Fibroblast of skin of left quadriceps (primary cell): ENCODE measurements at places on chromosomes 16 and 17.

GRCh38 chr16:79605999-79606398 is 5.5 kb upstream of the MAF start:
- DNase-seq, result no peak

DNA sequence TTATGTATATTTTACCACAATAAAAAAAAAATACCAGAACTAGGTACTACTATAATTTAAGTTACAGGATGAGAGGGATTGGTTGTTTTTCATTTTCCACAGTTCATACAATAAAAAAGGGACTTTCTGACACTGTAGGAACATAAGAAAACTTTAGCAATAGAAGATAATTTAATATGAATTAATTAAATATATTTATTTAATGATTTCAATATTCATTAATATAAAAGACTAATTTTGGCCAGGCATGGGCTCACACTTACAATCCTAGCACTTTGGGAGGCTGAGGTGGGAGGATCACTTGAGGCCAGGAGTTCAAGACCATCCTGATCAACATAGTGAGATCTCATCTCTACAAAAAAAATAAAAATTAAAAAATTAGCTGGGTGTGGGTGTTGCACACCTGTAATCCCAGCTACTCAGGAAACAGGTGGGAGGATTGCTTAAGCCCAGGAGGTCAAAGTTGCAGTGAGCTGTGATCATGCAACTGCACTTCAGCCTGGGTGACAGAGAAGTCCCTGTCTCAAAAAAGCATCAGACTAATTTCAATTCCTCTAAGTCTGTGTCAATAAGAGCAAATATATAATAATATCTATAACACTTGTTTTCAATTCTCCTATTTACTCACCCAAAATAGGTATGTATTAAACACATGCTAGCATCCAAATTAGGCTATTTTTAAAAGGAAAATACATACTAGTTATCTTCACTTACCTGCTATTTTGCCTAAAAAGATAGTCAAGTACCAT is 79.6 kb downstream of the BRIP1 start:
- DNase-seq, result no peak

GRCh38 chr17:77854083-77854758 is 104.3 kb upstream of the TNRC6C start:
- no peak for DNase-seq

DNA sequence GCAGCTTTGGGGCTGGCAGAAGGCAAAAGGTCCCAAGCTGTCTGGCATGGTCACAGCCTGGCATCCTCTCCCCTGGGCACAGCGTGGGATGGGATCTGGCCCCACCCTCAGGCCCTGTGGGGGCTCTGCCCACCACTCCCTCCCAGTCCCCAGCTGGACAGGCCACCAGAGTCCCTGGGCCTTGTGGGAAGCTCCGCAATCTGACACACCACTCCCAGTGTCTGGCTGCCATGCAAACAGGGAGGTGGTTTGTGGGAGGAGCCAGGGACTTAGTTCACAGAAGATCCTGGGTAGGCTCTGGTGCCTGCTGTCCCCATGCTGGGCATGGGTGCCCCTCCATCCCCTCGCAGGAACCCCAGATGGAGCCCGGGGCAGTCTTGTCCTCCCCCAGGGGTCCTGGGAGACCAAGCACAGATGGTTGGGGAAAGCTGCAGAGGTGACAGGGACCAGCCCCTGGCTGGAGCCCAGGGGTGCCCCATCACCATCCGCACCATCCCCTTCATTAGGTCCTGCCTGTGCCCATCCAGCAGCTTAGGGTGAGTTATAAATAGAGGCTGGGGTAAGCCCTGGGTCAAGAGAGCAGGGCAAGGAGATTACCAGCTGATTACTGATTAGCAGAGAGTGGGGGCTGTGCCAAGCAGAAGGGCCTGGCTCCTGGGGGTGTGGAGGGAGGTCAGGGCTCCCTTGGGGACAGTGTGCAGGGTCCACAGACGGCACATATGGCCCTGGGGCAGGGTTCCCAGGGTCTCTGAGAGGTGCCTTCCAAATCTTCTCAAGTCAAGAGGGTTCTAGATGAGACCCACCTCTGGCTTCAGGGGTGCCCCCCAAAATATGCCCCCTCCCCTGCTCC is 6.2 kb downstream of the FSCN2 start:
- no peak for DNase-seq

DNA sequence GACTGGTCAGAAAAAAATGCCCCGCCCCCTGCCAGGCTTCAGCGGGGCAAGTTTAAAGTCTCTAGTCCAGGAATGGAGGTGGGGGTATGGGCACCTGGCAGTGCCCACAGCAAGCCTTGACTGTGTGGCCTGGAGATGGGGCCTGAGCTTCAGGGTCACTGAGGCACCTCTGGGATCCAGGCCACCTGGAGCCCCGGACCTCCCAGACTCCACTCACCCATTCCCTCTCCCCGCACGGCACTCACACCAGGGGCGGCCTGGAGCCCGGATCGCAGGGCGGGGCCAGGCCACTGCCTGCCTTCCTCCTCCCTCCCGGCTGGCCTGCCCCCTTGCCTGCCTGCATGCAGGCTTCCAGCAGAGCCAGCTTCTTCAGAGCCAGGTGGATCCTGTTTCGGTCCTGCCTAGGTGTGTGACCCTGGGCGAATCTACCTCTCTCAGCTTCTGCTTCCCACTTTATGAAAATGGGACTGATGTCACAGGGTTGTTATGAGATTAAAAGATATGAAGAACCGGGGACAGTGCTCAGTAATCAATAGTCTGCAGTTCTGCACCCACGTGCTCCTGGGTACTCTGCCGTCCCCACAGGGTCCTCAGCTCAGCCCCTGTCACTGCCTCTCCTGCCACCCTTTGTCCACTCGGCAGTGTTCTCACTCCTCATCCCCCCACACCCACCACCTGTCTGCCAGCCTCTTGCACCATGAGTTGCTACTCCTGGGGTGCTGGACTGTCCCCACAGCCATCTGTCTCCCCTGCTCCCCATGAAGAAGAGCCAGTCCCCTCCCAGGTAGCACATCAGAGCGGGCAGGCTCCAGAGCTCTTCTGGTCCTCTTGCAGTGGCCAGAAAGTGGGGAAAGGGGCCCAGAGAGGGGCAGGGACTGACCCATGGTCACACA is 1.2 kb upstream of the TCAP start:
- DNase-seq, result no peak

GRCh38 chr16:65770752-65771151 is 595.7 kb upstream of the CDH5 start:
- no peak for DNase-seq

GRCh38 chr17:40980117-40980516 is 4.0 kb downstream of the KRT40 start:
- DNase-seq, result no peak

DNA sequence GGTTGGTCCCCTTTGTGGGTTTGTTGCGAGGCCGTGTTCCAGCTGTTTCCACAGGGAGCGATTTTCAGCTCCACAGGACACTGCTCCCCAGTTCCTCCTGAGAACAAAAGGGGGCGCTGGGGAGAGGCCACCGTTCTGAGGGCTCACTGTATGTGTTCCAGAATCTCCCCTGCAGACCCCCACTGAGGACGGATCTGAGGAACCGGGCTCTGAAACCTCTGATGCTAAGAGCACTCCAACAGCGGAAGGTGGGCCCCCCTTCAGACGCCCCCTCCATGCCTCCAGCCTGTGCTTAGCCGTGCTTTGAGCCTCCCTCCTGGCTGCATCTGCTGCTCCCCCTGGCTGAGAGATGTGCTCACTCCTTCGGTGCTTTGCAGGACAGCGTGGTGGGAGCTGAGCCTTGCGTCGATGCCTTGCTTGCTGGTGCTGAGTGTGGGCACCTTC is 27.3 kb upstream of the STH start:
- no peak for DNase-seq

DNA sequence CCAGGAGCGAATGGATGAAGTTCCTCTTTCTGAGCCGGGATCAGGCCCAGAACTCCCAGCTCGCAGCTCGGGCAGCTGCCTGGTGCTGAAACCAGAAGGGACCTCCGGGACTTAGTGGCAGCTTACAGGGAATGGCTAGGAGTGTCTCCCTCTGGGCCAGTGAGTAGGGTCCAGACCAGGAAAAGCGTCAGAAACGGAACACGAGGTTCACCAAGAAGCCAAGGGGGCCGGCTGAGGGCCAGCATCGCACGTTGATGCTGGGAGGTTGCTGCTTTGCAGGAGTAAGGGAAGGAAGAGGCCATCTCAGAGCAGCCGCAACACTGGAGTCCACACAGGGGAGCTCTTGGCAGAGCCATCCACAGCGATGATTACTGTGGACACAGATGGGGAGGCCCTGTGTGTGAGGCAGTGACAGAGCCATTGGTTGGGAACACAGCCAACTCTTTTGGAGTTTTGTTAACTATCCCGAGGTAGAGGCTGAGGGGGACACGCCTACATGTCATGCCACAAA is 74.0 kb upstream of the CREBBP start:
- DNase-seq, result no peak

GRCh38 chr17:13429201-13429600 is 172.5 kb downstream of the HS3ST3A1 start:
- DNase-seq, result peak; percentile 69

DNA sequence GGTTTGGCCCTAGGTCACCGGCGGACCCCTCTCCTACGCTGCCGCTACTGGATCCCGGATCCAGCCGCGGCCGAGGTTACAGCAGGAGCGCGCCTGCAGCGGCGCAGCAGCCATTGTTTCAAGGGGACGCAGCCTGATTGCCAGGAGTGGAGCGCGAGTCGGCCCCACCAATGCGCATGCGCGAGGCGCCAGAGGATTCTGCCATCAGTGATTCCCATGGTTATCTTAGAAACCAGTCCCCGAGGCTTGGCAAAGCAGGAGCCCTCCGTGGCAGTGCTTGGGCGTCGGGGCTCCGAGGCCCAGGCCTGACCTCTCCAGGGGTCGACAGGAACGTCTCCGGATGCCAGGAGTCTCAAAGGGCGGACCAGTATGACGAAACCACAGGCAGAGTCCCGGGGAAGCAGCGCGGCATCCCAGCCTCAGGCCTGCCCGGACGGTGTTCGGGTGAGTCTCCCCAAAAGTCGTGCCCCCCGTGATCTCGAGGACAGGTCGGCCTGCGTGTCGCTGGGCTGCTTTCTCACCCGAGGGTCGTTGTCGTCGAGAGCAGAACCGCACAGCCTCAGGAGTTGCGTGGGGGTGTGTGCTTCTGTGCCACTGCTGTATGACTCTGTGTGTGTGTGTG is 608.5 kb downstream of the KCNJ18 start:
- no peak for DNase-seq

DNA sequence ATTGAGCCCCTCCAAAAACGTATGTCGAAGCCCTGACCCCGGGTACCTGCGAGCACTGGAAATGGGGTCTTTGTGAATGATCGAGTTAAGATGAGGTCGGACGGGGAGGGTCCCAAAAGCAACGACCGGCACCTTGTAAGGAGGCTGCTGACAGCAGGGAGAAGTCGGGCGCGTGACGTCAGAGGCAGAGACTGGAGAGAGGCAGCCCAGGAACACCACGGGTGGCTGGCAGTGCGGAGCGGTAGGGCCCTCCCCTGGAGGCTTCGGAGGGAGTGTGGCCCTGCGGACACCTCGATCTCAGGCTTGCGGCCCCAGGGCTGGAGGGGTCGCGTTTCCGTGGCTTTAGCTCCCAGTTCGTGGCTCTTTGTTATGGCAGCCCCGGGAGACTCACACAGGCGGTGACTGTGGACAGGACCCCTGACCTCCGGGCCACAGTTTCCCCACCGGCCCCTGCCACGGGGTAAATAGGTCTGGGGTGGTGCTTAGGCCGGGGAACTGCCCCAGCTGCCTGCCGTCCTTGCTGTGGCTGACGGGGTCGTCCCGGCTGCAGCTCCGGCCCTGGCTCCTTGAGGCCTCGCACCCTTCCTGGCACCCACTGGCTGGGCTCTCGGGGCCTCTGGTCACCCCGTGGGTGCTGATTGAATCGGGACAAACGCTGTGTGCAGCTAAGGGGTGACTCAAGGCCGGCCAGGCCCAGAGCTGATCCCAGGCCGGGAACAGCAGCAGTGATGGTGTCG is 10.6 kb upstream of the SSTR5 start:
- DNase-seq, result no peak

DNA sequence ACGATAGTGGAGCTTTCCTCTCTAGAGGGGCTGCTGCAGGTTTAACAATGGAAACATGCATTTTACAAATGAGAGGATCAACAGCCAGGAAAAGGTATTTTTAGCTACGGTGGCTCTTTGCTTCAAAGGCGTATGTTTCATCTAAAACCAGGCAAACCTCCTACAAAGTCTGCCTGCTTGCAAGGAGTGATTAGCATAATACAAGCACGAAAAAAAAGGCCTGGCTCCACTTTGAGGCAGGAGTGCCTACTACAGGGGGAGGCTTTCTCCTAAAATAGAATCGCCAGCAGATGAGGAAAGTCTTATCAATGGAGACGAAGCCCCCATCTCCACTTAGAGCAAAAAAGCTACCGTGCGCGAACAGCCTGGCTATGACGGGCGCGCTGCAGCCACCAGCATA is 27.1 kb upstream of the MTSS2 start:
- no peak for DNase-seq

- DNase-seq, result no peak
These were observed 12.5 kb downstream of the TOM1L2 start for GRCh38 chr17:17959520-17960361.

DNA sequence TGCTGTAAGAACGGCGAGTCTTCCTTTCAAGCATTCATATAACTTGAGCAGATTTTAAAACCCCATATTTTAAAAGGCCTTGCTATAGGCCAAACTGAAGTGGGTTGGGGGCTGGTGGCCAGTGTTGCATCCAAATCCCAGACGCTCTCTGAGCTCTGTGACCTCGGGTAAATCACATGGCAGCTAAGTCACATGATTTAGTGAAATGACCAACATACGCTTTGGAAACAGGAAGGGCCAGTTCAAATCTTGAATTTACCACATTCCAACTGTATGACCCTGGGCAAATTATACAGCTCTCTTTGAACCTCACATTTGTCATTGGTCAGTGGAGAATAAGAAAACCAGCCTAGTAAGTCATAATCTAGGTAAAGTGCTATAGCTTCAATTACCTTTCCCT is 519.3 kb downstream of the HAPSTR1 start:
- DNase-seq, result no peak

DNA sequence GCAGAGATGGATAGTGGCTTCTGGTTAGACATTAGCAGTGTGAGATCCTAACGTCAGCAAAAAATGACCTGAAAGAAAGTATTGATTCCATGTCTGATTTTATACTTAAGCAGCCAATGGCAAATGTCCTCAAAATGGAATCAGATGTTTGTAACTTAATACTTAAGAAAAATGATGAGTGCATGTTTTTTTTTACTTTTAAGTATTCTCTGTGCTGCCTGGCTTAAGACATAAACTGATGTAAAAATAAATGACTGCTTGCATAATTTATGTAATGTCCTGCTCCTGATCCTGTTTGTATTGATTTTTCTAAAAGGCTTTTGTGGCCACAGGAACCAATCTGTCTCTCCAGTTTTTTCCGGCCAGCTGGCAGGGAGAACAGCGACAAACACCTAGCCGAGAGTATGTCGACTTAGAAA is 7.4 kb downstream of the CBFB start:
- DNase-seq, result no peak

GRCh38 chr16:75482434-75483205 is 12.6 kb downstream of the CHST6 start:
- DNase-seq, result no peak

GRCh38 chr17:69254187-69254586 is 25.6 kb upstream of the ABCA10 start:
- no peak for DNase-seq

- no peak for DNase-seq
These were observed 10.6 kb upstream of the NUP85 start for GRCh38 chr17:75194879-75195278.

GRCh38 chr17:76499267-76499667 is 2.0 kb downstream of the RHBDF2 start:
- no peak for DNase-seq

GRCh38 chr16:86107215-86107825 is 208.4 kb downstream of the IRF8 start:
- no peak for DNase-seq

GRCh38 chr17:63425483-63425882 is 20.6 kb downstream of the CYB561 start:
- peak; percentile 54 for DNase-seq

GRCh38 chr17:56247816-56248215 is 94.5 kb downstream of the ANKFN1 start:
- DNase-seq, result no peak
